ENCODE measurements at places on chromosomes 7 and 10.
A peak's percentile ranks its signal among the peaks of the same experiment; 100 is the strongest.

GRCh38 chr10:66455304-66455703, 470.5 kb upstream of the LRRTM3 start:
- DNase-seq, result no peak

- DNase-seq, result no peak
These were observed 169.6 kb downstream of the MTERF1 start for GRCh38 chr7:91710881-91711280.

GRCh38 chr7:15495170-15495569, 66.6 kb downstream of the AGMO start:
- DNase-seq, result no peak

DNA sequence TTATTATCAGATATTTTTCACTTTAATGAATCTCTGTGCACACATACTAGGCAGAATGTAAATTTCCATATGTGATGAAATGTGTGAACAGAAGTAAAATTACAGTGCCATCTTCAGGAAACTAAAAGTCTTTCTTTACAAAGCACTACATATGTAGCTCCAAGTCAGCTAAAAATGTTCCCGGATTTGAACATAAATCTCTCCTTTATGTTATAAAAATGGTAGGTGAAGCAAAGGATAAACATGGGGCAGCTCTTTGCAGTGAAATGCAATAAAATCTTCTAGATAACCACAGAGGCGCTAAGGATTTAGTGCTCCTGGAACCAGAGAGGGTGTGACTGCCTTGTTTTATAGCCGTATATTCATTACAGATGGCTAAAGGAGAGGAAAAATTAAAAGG, 104.9 kb upstream of the C7orf33 start:
- no peak for DNase-seq

DNA sequence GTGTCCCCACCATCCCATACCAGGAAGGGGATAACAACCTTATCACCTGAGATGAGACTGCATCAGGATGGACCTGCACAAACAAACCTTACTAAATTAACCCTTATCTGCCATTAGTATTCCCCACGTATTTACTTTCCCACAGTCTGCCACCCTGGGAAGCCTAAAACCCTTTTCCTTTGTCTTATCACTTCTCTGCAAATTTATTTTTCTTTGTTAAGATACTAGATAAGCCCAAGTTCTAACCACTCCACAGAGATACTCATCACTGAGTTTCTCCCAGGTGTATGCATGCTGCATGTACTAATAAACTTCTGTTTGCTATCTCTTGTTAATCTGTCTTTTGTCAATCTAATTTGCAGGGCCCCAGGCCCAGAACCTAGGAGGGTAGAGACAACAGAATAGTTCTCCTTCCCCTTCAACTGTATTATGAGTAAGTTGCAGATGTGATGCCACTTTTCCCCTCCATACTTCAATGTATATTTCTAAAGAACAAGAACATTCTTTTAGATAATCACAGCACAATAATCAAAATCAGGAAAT, 66.0 kb downstream of the ELMO1 start:
- DNase-seq, result no peak

- no peak for DNase-seq
These were observed 28.9 kb upstream of the PCGF5 start for GRCh38 chr10:91191584-91191919.

- DNase-seq, result no peak
These were observed 41.4 kb downstream of the EXOC4 start for GRCh38 chr7:133294234-133294633.

- peak; percentile 7 for DNase-seq
These were observed 28.8 kb downstream of the XPNPEP1 start for GRCh38 chr10:109894516-109894915.

GRCh38 chr7:144782883-144783282, 53.0 kb downstream of the TPK1 start:
- no peak for DNase-seq

GRCh38 chr10:13502380-13502779, 26.4 kb downstream of the BEND7 start:
- no peak for DNase-seq

- DNase-seq, result no peak
These were observed 47.3 kb downstream of the MYPN start for GRCh38 chr10:68156373-68157185.

DNA sequence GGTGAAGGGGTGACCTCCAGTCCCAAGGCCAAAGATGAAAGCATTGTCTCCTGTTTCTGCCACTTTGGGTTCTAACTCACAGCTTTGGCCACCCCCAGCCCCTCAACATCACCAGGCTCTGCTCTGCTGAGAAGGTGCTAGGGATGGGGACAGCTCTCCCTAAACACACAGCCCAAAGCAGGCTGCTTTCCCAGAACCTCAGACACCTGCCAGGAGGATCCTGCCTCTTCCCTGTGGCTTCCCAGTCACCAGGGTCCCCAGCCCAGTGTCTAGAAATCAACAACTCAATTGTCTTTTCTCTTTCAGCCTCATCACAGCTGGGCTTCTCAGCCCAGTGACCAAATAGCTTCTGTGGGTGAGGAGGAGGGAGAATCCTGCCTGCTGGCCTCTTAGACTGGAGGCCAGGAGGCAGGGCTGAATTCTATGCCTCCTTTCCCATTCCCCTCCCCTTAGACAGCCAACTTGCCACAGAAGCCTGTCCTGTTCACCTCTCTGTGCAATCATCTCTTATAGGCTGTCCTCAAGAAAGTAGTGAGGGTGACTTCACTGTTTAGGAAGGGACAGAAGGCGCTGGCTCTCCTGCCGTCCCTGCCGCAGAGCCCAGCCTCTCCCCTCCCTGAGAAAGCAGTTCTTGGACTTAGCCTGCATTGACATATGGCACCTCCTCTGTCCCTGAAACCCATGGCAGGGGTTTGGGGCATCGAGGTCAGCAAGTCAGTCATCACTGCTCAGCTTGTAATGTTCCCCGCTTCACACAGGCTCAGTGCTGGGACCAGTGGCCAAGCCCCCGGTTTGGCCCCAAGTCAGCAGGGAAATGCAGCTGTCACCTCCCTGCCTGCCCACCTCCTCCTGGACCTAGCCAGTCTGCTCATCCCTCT, 3.7 kb downstream of the FGF8 start:
- DNase-seq, result no peak

- DNase-seq, result no peak
These were observed 66.5 kb downstream of the DIP2C start for GRCh38 chr10:623014-623413.

DNA sequence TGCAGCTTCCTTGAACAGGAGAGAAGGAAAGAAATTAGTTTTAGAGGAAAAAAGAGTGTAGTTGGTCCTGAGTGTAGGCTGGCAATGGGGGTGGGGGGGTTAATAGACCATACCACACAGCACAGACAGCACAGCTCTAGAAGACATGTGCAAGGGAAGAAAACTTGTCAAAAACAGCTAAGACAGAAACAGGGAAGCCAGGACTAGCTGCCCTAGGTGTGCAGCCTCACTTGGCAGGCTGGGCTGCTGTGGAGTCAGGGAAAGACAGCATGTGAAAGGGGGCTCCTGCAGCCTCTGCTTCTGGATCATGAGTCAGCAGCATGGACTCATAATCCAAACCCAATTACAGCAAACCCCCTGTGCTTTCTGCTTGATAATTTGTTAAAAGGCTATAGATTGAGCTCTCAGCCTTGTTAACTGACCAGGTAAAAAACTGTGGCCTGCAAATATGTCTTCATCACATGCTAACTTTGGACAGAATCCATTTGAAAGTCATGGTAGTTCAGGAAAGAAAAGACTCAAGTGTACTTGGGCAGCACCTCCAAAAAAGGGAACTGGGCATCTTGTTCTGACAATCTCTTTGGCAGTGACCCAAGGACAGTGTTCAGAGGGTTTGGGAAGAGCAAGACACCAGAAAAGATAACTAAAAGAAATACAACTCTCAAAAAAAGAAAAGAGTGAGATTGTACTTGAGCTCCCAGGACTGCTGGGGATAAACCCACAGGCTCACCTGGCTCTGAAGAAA, 142.2 kb upstream of the VWC2 start:
- no peak for DNase-seq

DNA sequence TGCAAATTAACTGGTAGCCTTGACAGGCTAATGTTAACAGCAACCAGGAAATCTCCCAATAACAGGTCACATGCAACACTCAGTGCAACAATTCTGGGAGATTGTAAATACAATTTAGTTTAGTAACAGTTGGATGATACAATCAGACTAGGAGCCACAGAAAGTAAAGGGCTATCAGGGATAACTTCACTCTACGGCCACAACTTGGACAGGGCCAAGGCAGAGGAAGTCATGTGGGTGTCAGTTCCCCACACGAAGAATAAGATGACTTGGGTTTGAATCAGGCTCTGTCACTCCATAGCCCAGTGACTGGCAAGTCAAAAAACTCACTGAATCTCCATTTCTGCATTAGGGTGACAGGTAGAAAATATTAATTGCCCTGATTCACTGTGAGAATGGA, 217.3 kb upstream of the CCDC6 start:
- DNase-seq, result no peak

- DNase-seq, result no peak
These were observed 175.9 kb downstream of the EBF3 start for GRCh38 chr10:129788215-129788614.

- no peak for DNase-seq
These were observed 77.0 kb upstream of the GSDME start for GRCh38 chr7:24834128-24834798.

- DNase-seq, result no peak
These were observed 272.3 kb downstream of the ELFN1 start for GRCh38 chr7:1942243-1942940.

DNA sequence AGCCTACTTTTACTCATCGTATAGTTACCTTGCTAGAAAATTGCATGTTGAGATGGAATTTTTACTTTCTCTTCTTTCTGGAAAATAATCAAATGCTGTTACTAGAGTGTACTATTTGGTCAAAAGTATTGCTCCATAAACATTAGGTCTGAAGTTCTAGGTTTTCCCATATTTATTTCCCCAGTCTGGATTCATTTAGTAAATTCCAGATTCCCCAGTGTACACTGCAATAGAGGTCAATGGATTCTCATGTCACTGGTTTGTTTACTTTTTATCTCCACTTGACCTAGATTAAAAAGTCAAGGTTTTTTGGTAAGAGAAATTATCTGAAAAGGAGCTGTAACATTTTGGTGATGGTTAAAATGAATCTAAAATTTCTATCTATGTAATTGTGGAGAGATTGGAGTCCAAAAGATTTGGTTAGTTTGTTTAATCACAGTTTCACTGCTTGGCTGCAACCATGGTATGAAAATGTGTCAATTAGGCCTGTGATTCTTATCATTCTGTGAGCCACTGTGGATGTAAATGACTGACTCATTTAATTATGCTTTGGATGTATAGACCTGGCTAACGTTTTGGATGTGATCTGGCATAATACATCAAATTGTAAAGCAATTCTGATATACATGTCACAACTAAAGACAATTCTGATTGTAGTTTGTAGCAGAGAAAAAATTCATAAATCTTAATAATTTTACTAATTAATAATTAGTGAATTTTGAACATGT, 32.7 kb upstream of the STEAP4 start:
- DNase-seq, result no peak

GRCh38 chr7:149799397-149800168, 26.2 kb upstream of the ZNF467 start:
- no peak for DNase-seq

DNA sequence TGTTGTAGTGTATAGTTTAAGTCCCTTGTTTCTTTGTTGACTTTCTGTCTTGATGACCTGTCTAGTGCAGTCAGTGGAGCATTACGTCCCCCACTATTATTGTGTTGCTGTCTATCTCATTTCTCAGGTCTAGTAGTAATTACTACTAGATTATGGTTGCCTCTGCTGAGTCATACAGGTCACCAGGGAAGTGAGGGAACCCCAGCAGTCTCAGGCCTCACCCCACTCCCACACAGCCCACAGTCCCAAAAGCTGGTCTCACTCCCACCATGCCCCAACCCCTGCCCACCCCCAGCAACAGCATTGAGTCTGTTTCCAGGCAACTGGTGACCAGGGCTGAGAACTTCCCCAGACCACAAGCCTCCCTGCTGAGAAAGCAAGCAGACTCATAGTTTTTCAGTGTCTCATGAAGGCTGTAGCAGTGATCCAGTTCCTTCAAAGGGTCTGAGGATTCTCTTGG, 88.0 kb downstream of the PLXDC2 start:
- DNase-seq, result no peak

DNA sequence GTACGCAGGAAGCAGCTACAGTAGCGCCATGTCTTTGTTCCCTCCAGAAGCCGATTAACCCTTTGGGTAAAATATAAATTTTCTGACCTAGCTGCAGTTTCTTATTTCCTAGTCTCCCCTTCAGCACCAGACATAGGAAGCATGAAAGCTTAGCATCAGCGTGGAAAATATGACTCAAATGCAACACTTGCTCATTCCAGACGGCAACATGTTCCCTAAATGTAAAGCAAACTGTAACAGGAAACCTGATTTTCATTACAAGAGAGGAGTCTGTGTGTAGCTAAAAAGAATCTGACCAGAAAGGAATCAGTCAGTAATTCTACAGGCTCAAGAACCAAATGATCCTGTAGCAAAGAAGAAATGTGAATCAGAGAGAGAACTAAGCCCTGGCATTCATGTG, 219.2 kb downstream of the C7orf25 start:
- DNase-seq, result no peak

- DNase-seq, result no peak
These were observed 12.6 kb upstream of the CNOT4 start for GRCh38 chr7:135522509-135522908.

GRCh38 chr10:50610368-50610767, 13.4 kb downstream of the SGMS1 start:
- no peak for DNase-seq

DNA sequence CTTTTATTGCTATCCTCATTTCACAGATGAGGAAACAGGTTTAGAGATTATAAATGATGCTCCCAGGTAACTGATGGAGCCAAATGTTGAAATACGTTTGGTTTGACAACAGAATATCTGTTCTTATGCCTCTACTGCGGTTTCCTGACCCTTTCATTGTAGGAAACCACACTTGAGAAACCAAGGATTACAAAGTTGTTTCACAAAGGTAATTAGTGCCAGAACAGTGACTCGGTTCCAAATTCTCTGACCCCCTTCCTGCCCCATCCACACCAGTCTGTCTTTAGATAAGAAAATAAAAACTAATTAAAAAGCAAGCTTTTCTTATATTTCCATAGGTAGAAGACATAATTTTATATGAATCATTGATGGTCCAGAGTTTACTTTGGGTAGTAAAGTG, 393.7 kb upstream of the MBL2 start:
- DNase-seq, result no peak

- no peak for DNase-seq
These were observed 90.3 kb downstream of the GLCCI1 start for GRCh38 chr7:8058852-8059251.

DNA sequence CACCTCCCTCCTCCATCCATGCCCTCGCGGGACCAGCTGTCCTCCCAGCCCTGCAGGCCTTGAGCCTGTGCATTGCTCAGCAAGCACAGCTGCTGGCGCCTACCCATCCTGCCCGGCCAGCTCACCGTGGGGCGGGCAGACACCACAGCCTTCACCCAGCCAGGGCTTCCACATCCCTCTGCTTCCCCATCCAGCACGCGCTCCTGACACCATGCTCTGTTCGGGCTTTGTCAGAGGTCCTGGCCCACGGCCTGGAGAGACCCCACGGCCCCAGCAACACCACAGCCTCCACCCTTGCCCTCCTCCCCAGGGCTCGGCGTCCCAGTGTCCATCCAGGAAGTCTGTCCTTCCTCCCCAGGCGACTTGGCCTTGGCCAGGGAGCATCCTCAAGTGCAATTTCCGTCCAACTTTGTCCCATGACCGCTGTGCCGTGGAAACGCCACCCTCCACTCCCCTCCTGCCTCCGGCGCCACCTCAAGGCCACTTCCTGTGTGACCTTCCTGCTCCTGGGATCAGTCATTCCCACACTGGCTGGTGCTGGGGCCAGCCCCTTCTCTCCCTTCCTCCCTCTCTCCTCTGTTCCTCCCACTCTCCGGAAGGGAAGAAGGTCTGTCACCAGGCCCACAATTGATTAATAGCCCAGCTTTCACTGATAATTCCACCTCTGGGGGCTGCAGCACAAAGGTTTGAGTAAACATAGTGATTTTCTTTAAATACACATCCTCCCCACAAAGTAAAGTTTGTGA, 71.5 kb upstream of the SMNDC1 start:
- no peak for DNase-seq

Data from NCI-H1092 (cell line).